Cerebellar nuclear complex (tissue), 1 donor: ENCODE measurements at places on chromosomes 16 and 17.

- no peak for DNase-seq
Observed at GRCh38 chr17:31272236-31272635, 24.8 kb downstream of the OMG start.

DNA sequence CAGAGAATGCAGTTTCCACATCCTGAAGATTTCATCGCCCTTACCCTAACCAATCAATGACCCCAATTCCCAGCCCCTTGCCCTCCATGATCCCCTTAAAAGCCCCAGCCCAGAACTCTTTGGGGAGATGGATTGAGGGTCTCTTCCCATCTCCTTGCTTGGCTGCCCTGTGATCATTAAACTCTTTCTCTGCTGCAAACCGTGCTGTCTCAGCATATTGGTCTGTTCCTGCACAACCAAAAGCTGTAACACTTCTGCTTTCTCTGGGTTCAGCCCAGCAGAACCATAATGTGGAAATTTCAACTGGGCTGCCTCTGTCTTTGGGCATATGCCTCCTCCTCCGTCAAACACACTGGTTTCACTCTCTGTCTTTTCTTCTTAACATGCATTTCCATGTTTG, 67.0 kb upstream of the NLRP1 start:
- no peak for DNase-seq

DNA sequence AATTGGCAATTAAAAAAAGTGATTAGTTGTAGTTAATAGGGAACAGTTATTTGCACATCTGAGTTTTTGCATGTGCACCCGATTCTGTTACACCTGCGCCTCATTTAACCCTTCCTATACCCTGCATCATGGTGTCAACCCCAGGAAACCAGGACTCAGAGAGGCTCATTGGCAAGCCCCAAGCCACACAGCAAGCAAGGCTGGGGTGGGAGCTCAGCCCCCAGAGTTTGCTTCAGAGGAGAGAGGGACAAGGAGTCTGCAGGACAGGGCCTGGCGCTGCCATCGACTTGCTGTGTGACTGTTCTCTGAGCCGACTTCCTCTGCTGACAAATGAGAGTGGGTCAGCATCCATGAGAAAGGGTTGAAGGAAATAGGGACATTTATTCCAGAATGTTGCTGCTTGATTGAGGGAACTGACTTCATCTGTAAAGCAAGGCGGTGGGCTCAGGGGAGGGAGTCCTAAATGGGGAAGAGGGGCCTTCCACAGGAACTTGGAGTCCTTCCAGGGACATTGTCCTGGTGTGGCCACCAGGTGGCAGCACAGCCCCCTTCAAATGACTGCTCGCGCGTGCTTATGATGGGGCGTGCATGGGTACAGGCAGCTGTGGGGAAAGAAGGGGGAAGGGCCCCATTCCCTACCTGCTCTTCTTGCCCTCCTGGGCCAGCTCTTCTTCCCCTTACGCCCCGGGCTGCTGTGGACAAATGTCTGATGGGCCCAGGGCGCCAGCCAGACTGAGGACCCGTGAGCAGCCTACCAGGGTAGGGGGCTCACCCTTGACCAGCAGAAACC, 51.6 kb downstream of the NT5M start:
- peak; percentile 44 for DNase-seq

- no peak for DNase-seq
Observed at GRCh38 chr16:81392011-81392410, 52.6 kb upstream of the CMIP start.

DNA sequence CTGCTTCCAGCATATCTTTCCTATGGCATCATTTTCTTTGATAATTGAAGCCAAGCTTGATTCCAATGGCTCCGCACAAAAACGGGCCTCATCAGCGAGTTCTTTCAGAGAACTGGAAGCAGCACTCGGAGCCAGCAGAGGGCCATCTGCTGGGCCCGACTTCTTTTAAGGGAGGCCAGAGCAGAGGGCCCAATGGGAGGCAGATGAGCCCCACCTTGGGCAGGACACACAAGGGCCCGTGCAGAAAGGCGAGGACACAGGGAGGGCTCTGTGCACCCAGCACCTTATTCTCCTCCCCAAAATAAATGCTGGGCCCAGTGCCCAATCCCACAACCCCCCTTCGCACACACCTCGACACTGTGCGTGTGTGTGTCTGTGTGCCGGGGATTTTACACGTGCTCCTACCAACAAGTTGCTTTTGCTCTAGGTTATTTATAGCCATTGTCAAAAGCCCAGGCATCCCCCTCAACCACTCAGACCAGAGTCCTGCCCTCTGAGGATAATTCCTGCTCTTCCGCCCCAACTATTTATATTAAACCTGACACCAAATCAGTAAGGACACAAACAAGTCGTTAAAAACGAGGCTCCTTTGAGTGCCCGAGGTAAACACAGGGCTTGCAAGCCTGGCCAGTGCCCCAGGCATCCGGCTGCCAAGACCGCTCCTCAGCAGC, 6.8 kb downstream of the AXIN2 start:
- DNase-seq = no peak

GRCh38 chr16:53112015-53112414, 57.2 kb downstream of the CHD9 start:
- no peak for DNase-seq

GRCh38 chr16:81687131-81687456, 92.0 kb upstream of the PLCG2 start:
- DNase-seq = no peak

DNA sequence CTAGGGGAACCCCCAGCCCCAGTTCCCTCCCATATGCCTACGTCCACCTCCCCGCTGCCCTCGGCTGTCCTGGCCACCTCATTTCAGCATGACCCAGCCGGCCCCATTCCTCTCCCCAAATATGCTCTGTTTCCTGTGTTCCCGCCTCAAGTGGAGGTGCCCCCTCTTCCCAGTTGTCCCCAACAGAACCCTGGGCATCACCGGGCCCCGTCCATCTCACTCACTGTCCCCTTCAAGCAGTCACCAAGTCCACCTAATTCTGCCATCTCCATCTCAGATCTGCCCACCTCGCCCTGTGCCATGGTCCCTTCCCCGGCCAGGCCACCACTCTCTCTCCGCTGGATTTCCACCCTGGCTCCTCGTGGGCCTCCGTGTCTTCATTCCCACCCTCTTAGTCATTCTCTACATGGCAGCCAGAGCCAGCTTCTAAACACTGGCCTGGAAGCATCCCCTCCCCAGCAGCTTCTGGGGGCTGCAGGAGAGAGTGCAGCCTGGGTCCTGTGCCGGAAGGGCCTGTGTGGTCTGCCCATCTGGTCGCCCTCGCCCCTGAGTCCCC, 12.8 kb downstream of the CDK3 start:
- no peak for DNase-seq

- no peak for DNase-seq
Observed at GRCh38 chr17:1497831-1498230, 5.3 kb upstream of the MYO1C start.

DNA sequence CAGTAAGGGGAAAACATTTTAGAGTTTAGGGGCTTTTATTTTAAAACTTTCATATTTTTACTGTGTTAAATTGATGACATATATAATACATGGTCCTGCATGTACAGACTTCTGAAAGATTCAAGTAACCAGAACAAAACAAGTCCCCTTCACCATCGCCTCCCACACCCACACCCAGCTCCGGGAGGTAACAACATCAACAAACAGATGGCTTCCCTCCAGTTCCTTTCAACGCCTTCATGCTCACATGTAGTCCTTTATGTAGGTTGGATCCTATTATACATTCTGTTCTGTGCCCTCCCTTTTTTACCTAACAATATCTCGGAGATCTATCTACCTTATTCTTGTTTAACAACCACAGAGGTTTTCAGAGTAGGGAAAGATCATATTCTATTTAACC, 30.5 kb downstream of the GINS3 start:
- no peak for DNase-seq

- no peak for DNase-seq
Observed at GRCh38 chr16:12268606-12269005, 292.1 kb downstream of the SNX29 start.

- no peak for DNase-seq
Observed at GRCh38 chr17:60231234-60231633, 81.5 kb downstream of the CA4 start.

- DNase-seq = no peak
Observed at GRCh38 chr17:65595071-65595656, 33.7 kb upstream of the AXIN2 start.

DNA sequence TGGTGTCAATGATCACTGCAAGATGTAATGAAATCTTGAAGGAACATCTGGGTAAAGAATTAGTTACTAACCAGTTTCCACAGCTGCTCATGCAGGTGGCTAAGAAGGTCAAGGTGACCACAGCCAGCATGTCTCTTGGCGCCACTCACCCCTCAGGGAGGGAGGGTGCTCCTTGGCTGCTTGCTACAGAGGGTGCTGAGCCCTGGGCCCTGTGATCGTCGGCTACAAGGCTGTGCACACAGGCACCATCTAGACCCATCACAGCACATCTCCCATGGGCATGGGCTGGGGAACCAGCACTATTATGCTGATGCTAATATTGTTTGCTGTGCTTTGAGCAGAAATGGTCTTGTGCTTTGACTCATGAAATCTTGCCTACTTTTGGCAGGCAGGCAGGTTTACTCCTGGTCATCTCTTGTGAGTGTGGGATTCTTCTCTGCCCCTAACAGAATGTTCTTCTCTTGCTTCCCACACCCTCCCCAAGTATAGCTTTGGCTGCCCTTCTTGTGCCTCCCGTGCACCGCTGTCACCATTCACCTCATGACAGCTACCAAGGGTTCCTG, 36.4 kb downstream of the TXNDC11 start:
- no peak for DNase-seq

DNA sequence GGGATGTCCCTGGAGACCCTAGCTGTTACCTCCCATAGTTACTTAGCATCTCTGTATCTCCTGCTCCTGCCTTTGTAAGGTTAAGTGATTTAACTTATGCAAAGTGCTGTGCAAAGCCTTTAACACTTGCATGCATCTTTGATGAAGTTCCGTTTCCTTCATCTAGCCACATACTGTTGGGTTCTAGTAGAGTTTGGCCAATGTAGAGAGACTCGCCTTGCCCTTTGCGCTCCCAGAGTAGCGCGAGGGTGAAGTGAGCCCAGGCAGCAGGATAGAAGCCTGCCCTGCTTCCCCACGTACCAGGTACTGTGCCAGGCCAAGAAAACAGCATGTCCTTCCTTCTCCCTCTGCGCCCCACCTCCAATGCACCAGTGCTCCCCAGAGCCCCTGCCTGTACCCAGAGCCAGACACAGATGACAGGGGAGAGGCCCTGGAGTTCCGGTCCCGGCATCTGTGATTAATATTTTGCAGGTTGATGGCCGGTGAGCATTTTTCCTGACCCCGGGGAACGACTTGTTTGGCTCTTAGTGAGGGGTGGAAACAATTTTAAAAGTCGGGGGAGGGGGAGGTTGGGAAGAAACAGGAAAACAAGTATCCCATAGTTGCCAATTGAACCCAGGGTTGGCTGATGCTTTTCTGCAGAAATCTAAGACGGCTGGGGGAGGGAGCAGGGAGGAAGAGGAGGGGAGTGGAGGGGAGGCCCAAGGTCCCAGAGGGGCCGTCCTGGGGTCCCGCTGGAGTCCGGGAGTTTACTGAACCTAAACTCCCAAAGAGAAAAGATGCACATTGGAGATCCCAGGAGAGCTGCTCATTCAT, 13.1 kb upstream of the CDC42EP4 start:
- no peak for DNase-seq

DNA sequence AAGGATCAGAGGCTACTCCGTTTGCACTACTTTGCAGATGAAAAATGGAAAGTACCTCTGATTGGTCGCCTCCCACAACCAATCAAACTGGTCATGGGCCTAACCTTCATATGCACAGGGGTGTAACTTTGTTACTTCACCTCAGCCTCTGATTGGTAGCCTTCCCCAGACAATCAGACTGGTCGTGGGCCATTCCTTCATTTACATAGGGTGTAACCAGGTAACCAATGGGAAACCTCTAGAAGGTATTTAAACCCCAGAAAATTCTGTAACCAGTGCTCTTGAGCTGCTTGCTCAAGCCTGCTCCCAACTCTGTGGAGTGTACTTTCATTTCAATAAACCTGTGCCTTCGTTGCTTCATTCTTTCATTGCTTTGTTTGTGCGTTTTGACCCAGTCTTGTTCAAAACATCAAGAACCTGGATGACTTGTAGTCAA, 39.2 kb upstream of the USP22 start:
- no peak for DNase-seq

DNA sequence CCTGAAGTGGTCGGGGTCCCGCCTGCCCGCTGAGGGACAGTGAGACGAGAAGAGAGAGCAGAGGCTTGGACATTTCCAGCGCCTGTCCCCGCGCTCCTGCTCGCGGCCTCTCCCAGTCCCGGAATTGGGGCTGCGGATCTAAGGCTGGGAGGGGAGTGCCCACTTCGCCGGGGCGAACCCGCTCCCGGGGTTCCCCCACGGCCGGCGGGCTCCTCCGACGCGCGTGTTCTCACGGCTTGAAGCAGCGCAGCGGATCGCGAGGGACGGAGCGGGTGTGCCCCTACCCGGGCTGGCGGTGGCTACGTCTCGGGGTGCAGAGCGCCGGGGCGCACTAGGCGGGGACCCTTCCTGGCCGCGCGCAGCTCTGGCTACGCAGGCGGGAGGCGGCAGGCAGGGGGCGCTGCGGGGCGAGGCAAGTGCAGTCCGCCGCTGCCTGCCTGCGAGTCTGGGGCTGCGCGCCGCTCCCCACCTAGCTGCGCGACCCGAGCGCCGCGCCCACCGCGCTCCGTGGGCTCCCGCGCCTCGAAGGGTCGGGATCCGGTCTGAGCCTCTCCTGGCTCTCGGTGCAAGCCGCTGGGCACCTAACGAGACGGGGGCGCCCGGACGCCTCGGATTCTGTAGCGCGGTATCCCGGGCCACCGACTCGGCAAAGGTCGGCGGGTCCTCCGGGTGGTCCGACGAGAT, 1.2 kb downstream of the NGFR start:
- no peak for DNase-seq

DNA sequence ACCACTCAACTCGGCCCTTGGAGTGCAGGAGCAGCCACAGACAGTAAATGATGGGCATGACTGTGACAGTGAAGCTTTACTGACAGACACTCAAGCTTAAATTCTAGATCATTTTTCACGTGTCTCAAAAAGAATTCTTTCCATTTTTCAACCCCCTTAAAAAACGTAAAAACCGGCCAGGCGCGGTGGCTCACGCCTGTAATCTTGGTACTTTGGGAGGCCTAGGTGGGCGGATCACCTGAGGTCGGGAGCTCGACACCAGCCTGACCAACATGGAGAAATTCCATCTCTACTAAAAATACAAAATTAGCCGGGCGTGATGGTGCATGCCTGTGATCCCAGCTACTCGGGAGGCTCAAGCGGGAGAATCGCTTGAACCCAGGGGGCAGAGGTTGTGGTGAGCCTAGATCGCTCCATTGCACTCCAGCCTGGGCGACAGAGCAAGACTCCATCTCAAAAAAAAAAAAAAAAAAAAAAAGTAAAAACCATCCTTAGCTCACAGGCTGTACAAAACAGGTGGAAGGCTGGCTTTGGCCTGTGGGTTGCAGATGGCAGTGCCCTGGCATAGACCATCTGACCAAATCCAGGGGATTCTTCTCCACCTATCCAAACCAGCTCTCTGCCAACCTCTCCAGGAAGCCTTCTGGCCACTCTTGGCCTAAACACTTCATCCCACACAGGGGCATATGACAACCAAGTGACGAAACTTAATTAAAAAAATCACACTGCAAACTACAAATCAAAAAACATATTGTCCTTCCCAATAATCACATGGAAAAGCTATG, 18.3 kb downstream of the TBC1D16 start:
- DNase-seq = peak; percentile 69

- DNase-seq = no peak
Observed at GRCh38 chr16:79613009-79613408, 12.5 kb upstream of the MAF start.
